ENCODE measurements at places on chromosomes 1 and 21. TPM values are rescaled to one million over a fixed set of nuclear protein-coding genes. Genes with fewer than 3 reads are reported as not detected.
A peak's percentile ranks its signal among the peaks of the same experiment; 100 is the strongest.

GRCh38 chr1:63643517-63643916, 50.3 kb downstream of the PGM1 start:
- no peak overlapping the region for H3K4me3 ChIP-seq
- DNase-seq = no peak
- H3K27ac ChIP-seq = no peak overlapping the region
- peaks cover 23% of the 10 kb centered on the region for H3K4me1 ChIP-seq
- H3K36me3 ChIP-seq = peaks cover 52% of the 10 kb centered on the region

DNA sequence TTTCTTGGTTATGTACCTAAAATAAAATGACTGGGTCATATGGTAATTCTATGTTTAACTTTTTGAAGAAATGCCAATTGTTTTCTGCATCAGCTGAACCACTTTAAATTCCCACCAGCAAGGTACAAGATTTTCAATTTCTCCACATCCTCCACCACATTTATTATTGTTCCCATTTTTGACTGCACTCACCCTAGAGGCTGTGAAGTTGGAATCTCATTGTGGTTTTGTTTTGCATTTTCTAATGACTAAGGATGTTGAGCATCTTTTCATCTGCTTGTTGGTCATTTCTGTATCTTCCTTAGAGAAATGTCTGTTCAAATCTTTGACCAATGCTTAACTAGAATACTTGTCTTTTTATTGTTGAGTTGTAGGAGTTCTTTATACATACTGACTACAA, 72.5 kb downstream of the ASTN1 start:
- no peaks in the 10 kb centered on the region for H3K4me1 ChIP-seq
- no peak for DNase-seq
- no peak overlapping the region for H3K27ac ChIP-seq
- H3K4me3 ChIP-seq = no peak overlapping the region
- H3K36me3 ChIP-seq = no peaks in the 10 kb centered on the region
- no peaks in the 10 kb centered on the region for H3K27me3 ChIP-seq

DNA sequence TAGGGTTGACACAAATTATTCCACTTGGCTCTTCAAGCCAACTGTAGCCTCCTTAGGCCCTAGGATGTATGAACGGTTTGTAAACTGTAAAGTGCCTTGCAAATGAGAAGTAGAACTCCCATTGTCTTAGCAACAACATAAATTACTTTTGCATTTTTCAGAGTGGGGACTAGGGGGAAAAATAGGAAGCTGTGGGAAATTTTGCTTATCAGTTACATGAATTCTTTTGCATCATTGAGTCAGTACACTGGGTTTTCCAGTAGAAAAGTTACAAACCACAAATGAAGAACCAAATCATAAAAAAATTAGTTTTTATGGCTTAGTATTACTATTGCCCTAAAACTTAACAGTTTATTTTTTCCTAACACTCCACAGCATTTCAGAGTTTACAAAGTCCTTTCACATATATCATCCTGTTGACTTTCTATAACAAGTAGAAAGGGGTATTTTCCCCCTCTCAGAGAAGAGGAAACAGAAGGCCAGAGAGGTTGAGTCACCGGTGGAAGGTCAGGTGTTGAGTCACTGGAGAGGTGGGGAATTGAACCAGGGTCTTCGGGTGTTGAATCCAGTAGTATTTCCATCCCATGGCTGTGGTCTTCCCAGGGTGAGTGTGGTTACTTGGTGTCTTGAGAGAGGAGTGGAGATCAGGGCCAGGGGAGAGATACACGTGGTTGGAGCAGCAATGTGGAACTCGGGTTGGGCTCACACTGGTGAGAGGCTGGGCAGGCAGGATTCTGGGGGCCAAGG, 71.9 kb upstream of the USP24 start:
- no peak overlapping the region for H3K27ac ChIP-seq
- peaks cover 3% of the 10 kb centered on the region for H3K4me1 ChIP-seq
- no peaks in the 10 kb centered on the region for H3K36me3 ChIP-seq
- DNase-seq = no peak
- no peak overlapping the region for H3K4me3 ChIP-seq
- H3K27me3 ChIP-seq = peaks cover 7% of the 10 kb centered on the region

- DNase-seq = no peak
- H3K27ac ChIP-seq = no peak overlapping the region
- H3K4me1 ChIP-seq = no peaks in the 10 kb centered on the region
Observed at GRCh38 chr1:60596791-60597750, 485.3 kb upstream of the NFIA start.

DNA sequence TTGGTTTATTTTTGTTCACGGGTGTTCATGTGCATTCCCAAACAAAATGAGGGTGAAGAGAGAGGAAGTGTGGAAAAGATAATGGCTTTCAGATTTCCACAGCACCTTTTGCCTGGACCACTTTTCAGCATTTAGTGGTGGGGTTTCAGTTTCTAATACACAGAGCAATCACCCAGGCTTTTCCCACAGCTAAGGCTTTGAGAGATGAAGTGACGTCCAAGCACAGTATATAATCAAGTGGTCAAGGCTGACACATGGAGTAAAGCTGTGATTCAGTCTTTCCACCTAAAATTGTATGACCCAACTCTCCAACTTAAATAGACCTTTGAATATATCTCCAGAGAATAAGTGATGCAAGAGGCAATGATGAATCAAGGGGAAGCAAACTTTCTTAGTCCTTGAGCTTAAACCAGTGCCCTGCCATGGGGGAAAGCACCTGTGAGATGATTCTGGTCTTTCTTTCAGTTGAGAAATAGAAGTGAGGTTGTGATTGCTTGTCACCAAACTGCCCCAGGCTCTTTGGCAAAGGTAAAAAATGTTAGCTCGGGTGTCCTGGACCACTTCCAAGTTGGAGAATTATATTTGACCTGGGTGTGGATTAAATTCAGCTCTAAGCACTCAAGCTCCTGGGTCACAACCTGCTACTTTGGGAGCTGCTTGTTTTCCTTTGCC, 2.4 kb upstream of the PIK3R3 start:
- no peak overlapping the region for H3K27ac ChIP-seq
- DNase-seq = no peak
- peaks cover 30% of the 10 kb centered on the region for H3K4me1 ChIP-seq

- peaks cover 9% of the 10 kb centered on the region for H3K4me1 ChIP-seq
- H3K4me3 ChIP-seq = no peak overlapping the region
- H3K27me3 ChIP-seq = peaks cover 10% of the 10 kb centered on the region
- no peak overlapping the region for H3K27ac ChIP-seq
- H3K36me3 ChIP-seq = no peaks in the 10 kb centered on the region
Observed at GRCh38 chr1:24201941-24202440, 14.9 kb upstream of the IFNLR1 start.

DNA sequence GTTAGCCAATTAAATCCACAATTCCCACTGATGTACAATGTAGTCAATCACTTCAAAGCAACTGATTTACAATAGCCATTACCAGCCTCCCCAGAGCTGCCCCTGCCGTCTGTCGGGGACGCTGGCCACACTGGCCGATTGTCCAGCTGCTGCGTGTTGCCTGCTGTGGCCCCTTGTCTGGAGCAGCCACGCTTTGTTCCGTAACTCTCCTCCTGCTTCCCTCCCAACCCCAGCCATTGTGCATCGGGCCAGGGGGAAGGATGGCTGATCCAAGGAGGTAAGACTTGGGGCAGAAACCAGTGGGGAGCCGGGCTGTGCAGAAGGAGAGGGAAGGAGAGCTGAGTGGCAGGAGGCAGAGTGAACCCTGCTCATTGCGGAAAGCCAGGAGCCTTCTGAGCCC, 83.6 kb upstream of the LYST start:
- H3K36me3 ChIP-seq = no peaks in the 10 kb centered on the region
- no peak for DNase-seq
- no peaks in the 10 kb centered on the region for H3K27me3 ChIP-seq

DNA sequence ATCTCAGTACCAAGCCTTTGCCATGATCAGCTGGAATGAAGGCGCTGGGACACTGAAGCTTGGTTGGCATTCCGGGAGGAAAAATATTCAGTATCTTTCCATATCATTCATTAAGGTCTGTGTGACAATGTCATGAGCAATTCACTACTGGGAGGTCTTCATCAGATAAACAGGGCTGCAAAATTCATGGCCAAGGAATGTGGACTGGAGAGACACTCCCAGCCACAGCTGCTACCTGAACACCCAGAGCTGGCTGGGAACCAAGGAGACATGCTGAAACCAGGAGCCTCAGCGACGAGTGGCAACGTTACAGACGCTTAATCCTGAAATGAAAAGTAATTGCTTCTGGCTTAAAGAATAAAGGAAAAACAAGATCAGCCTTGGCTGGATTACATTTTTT, 30.6 kb upstream of the DDAH1 start:
- no peak overlapping the region for H3K4me3 ChIP-seq
- H3K27ac ChIP-seq = no peak overlapping the region
- DNase-seq = no peak
- H3K4me1 ChIP-seq = no peaks in the 10 kb centered on the region
- H3K36me3 ChIP-seq = no peaks in the 10 kb centered on the region

DNA sequence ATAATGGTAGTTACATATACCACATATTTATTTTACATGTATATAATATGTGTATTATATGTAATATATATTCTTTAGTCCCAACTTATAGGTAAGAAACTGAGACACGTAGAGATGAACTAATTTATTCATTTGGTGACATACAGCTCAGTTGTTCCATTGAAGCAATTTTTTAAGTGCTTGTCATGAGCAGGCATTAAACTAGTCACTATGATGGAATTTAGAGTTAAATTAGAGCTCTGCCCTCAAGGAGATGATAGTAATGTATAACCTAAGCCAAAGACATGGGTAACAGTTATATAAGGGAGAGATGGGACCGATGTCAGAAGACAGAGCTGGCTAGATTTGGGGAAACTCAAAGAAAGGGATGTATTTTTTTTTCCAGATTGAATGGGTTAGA, 83.0 kb downstream of the ST6GALNAC5 start:
- H3K27me3 ChIP-seq = peaks cover 2% of the 10 kb centered on the region
- H3K36me3 ChIP-seq = no peaks in the 10 kb centered on the region
- no peak overlapping the region for H3K4me3 ChIP-seq
- no peaks in the 10 kb centered on the region for H3K4me1 ChIP-seq
- H3K27ac ChIP-seq = no peak overlapping the region

GRCh38 chr1:71634159-71634558, 553.3 kb upstream of the ZRANB2 start:
- no peaks in the 10 kb centered on the region for H3K27me3 ChIP-seq
- H3K27ac ChIP-seq = no peak overlapping the region
- no peaks in the 10 kb centered on the region for H3K36me3 ChIP-seq
- no peaks in the 10 kb centered on the region for H3K4me1 ChIP-seq
- no peak overlapping the region for H3K4me3 ChIP-seq

DNA sequence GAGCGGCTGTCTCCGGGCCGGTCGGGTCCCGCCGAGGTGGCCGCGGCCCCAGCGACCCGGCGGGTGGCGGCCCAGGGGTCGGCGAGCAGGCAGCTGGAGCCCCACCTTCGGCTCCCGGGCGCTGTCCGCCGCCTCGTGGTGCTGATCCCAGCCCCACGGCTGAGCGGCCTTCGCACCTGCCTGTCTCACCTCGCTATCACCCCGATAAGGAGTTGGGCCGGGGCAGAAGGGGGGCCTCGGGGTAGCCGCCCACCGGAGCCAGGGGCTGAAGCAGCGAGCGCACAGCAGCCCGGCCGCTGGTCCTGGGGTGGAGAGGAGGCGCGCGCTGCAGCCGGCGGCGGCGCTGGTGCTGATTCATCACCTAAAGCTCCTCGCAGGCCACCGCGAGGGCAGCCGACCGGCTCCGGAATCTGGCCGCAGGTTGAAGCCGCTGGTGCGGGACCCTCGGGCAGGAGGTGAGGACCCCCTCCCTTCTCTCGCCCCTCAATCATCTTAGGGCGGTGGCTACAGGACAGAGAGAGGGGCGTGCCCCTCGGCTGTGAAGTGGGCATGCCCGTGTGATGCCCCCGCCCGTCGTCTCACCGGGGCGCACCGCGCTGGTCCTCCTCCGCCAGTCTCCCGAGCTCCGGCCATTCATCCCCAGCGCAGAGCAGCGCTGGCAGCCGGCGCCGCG, 575 bp downstream of the TRIM67 start:
- peaks cover 60% of the 10 kb centered on the region for H3K27me3 ChIP-seq
- DNase-seq = peak; percentile 47
- H3K4me3 ChIP-seq = no peak overlapping the region
- peaks cover 2% of the 10 kb centered on the region for H3K4me1 ChIP-seq

DNA sequence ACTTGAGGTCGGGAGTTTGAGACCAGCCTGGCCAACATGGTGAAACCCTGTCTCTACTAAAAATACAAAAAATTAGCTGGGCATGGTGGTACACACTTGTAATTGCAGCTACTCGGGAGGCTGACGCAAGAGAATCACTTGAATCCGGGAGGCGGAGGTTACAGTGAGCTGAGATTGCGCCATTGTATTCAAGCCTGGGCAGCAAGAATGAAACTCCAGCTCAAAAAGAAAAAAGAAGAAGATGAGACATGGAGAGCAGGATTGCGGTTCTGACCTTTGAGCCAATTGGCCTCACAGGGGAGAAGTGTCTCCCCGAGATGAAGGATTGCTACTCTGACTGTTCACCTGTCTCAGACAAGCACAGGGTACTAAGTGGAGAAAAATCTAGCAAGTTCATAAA, 6.6 kb downstream of the SCCPDH start:
- H3K36me3 ChIP-seq = peaks cover 80% of the 10 kb centered on the region
- H3K4me1 ChIP-seq = no peaks in the 10 kb centered on the region
- no peak overlapping the region for H3K27ac ChIP-seq
- H3K27me3 ChIP-seq = no peaks in the 10 kb centered on the region

- peaks cover 36% of the 10 kb centered on the region for H3K4me1 ChIP-seq
- DNase-seq = no peak
- H3K27me3 ChIP-seq = no peaks in the 10 kb centered on the region
- H3K36me3 ChIP-seq = peaks cover 68% of the 10 kb centered on the region
- no peak overlapping the region for H3K4me3 ChIP-seq
- H3K27ac ChIP-seq = peak overlapping the region; percentile 40
Observed at GRCh38 chr1:231274119-231274825, 33.3 kb downstream of the GNPAT start.

- no peaks in the 10 kb centered on the region for H3K27me3 ChIP-seq
- H3K4me1 ChIP-seq = no peaks in the 10 kb centered on the region
- DNase-seq = no peak
Observed at GRCh38 chr1:60727552-60727951, 354.8 kb upstream of the NFIA start.

GRCh38 chr21:32525282-32525681, 60.0 kb downstream of the TCP10L start:
- no peaks in the 10 kb centered on the region for H3K27me3 ChIP-seq
- no peak overlapping the region for H3K4me3 ChIP-seq
- no peak overlapping the region for H3K27ac ChIP-seq
- no peak for DNase-seq

- H3K4me1 ChIP-seq = no peaks in the 10 kb centered on the region
- H3K27ac ChIP-seq = no peak overlapping the region
- H3K36me3 ChIP-seq = no peaks in the 10 kb centered on the region
- no peaks in the 10 kb centered on the region for H3K27me3 ChIP-seq
- no peak overlapping the region for H3K4me3 ChIP-seq
Observed at GRCh38 chr1:53536606-53537005, 77.4 kb downstream of the DMRTB1 start.

WNT3A gene
- total RNA-seq = not detected

CFAP74 gene
- not detected for total RNA-seq

HPCA gene
- not detected for total RNA-seq

GBP6 gene
- total RNA-seq = 0.10 TPM

RHCE gene
- 0.13 TPM for total RNA-seq
